COLO829 (cell line): ENCODE measurements at places on chromosomes 1 and 21.

- no peak for DNase-seq
These were observed 95.5 kb downstream of the NGF start for GRCh38 chr1:115242543-115242942.

- DNase-seq: no peak
These were observed 18.5 kb upstream of the ADARB1 start for GRCh38 chr21:45055861-45056260.

- no peak for DNase-seq
These were observed 65.0 kb downstream of the LRRC40 start for GRCh38 chr1:70140343-70140742.

DNA sequence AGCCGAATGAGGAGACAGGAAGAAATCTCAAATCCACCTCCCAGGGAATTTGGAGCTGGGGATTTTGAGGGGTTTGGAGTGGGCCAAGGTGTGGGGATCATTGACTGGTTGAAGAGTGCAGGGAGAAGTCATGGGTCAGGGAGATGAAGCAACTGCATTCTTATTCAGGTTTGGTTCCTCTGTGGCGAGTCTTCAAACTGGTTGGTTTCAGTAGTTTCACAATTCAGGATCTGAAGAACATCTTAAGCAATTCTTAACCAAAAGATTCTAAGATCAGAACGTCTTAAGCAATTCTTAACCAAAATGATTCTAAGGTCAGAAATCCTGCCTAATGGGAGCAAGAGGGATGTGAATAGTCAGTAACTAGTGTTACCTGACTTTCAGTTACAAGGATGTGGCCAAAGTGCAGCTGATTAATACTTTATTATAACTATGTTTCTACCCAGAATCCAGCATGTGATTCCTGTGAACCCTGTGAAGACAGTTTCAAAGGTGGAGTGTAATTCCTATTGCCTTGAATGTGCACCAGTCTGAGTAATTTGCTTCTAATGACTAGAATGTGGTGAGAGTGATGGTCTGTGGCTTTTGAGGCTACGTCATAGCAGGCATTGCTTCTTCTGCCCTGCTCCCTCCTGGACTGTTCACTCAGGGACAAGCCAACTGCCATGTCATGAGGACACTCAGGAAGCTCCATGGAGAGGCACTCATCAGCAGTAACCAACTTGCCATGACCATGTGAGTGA, 61.2 kb downstream of the OLFML3 start:
- no peak for DNase-seq

DNA sequence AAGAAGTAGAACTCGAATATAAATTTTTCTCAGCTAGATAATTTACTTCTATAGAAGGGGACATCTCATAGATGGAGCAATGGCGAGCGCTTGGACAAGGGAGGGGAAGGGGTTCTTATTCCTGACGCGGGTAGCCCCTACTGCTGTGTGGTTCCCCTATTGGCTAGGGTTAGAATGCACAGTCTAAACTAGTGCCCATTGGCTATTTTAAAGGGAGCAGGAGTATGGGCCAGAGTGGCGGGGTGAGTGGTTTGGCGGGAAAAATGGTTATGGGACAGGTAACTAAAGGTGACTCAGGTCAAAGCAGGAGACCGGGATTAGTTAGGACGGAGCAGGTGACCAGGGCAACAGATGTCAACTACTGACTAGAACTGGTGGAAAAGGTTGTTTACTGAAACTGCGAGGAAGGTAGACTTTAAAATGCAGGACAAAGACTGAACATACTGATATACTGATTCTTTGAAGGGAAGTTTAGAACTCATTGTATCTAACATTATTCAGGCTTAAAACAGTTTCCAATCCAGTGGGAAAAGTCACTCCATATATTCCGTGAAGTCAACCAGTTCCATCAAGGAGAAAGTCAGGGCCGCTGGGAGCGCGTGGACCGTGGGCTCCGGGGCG, 940 bp upstream of the ATAD3A start:
- no peak for DNase-seq

- DNase-seq: no peak
These were observed 399.0 kb downstream of the KCNT2 start for GRCh38 chr1:196209265-196209664.

DNA sequence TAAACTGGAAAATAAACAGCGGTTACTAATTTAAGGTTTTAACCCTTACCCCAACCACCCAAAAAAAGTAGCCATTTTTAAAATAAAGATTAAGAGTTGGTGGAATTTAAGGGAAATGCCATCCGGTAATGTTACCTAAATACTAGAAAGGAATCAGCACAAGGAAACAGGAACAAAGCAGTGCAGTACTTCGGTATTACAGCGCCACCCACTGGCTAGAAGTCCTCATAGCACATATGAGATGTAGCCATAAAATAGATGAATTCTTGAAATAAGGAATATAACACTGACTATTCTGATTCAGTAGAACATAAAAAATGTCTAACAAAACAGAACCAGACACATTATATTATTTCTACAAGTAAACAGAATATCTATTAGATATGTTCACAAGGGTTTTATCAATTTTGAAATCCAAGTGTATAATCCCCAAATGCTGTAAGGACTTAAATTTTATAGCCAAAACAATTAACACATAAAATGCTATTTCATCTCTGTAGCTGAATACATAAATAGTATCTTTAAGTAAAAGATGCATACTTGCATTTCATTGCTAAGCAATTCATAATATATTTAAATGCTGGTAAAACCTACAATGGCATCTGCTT, 58.8 kb downstream of the FRRS1 start:
- DNase-seq: peak; percentile 38
